Skeletal muscle tissue (tissue), 5 donors: ENCODE measurements at places on chromosomes 2 and 18. TPM values are rescaled to one million over a fixed set of nuclear protein-coding genes. Genes with fewer than 3 reads are reported as not detected.

The SPEG gene
- total RNA-seq: 95.5 TPM

The RMC1 gene
- total RNA-seq: 14.6 TPM

The AKAIN1 gene
- not detected for total RNA-seq

The EGR4 gene
- total RNA-seq: not detected

The CCDC74B gene
- total RNA-seq: not detected

The FAM237A gene
- total RNA-seq: not detected

The HOXD13 gene
- total RNA-seq: under 0.01 TPM

The SAG gene
- not detected for total RNA-seq

The UCN gene
- 1.0 TPM for total RNA-seq

The TTC32 gene
- total RNA-seq: 2.6 TPM

The MC4R gene
- total RNA-seq: 0.52 TPM

The FER1L5 gene
- total RNA-seq: 0.52 TPM

The RANBP2 gene
- 58.5 TPM for total RNA-seq

The IL1B gene
- total RNA-seq: 1.0 TPM

The SAP130 gene
- 3.1 TPM for total RNA-seq

The CD28 gene
- 4.2 TPM for total RNA-seq

The FAM161A gene
- total RNA-seq: 7.3 TPM

The CIDEA gene
- 2.1 TPM for total RNA-seq

The ICOS gene
- 0.52 TPM for total RNA-seq

The ST6GAL2 gene
- total RNA-seq: 3.1 TPM

The PDE11A gene
- 1.0 TPM for total RNA-seq

The LBX2 gene
- not detected for total RNA-seq

The CDC42EP3 gene
- total RNA-seq: 3.7 TPM

The AGBL5 gene
- total RNA-seq: 6.8 TPM
